ENCODE measurements at places on chromosomes 7 and 10. TPM values are rescaled to one million over a fixed set of nuclear protein-coding genes. Genes with fewer than 3 reads are reported as not detected.
A peak's percentile ranks its signal among the peaks of the same experiment; 100 is the strongest.

DNA sequence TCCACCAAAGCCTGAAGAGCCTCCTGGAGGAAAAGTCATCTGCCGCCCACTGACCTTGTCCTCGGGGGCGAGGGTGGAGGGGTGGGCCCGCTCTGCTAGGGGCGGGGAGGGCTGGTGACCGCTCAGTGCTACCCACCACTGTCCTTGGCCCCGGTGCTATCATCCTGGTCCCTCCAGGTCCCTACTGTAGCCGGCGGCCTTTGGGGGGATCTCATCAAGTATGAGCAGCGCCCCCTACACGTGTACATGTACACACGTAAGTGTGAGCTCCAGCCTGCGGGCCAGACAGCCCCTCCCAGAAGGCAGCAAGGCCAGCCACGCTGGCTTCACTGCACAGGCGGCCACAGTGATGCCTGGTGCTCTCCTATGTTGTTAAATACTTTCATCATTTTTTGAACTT lies 19.6 kb downstream of the TTYH3 start:
- H3K27ac ChIP-seq, result no peak overlapping the region
- peak; percentile 43 for DNase-seq
- H3K4me3 ChIP-seq, result no peak overlapping the region

DNA sequence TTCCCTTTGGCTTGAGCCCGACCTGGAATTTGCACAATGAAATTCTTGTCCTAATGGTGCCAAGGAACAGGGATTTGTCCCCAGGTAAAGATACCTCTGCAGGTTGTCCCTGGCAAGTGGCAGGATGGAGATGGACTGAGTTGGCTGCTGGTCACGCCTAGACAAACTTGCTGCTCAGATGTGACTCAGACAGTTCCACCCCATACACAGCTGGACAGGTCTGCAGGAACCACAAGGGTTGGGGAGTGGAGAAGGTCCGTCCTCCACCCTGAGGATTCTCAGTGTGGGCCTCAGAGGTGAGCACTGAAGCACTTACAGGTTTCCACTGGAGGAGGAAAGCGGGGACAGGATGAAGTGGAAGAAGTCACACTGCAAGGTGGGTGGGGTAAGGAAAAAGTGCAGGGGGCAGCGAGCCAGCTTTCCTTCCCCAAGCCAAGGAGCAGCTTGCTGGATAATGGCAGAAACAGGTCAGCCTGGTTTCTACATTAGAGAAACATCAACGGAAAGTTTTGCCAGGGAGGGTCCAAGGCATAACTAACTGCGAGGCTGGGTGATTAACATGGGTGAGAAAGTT lies 20.5 kb downstream of the ITPRIP start:
- peaks cover 31% of the 10 kb centered on the region for H3K36me3 ChIP-seq
- H3K4me3 ChIP-seq, result no peak overlapping the region
- peak overlapping the region; percentile 18 for H3K27ac ChIP-seq
- peaks cover 34% of the 10 kb centered on the region for H3K4me1 ChIP-seq
- no peak for DNase-seq

DNA sequence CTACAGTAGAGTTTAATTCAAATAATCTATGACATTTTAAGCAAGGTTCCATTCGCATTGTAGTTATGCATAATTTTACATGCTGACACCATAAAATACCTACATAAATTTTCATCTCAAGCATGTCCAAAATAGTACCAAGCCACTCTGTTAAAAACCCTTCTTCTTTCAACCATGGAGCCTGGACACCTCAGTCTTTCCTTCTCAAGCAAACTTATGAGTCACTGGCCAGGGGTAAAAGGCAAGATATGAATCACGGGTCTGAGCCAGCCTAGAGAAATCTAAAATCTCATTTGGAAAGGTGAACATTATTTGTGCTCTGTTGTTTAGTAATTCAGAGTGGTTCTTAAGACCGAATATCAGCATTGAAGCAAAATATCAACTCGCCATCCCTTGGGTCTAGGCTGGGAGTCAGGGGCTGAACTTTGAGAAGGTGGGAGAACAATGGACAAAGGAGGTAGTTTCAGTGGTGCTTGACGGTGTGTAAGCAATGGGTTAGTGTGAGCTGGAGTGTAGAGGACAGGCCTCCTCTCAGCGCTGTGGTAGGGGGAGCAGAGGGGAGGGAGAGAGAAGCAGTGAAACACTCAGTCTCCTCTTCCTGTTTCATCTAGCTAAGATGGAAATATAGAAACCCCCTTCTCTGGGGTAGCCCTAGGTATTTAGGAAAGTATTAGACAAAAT lies 19.1 kb upstream of the GPAM start:
- no peak overlapping the region for H3K27ac ChIP-seq
- peaks cover 3% of the 10 kb centered on the region for H3K27me3 ChIP-seq

GRCh38 chr7:80387634-80388193 lies 124.2 kb downstream of the GNAT3 start:
- no peaks in the 10 kb centered on the region for H3K4me1 ChIP-seq
- no peaks in the 10 kb centered on the region for H3K36me3 ChIP-seq
- DNase-seq, result no peak
- no peaks in the 10 kb centered on the region for H3K27me3 ChIP-seq
- no peak overlapping the region for H3K4me3 ChIP-seq
- no peak overlapping the region for H3K27ac ChIP-seq

DNA sequence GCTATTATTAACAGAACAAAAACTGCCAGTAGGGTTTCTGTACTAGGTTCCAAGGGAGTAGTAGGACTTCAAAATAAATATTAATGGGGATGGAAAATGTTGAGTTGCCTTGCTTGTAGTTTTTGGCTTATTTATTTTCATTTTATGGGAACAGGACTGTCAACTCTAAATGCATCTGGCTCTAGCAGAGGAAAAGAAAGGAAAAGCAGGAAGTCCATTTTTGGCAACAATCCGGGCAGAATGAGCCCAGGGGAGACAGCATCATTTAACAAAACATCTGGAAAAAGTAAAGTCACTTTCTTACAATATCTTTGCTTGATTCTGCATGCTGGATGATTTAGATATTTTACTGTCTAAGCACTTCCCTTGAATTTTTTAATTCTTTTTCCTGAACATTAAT lies 69.4 kb downstream of the NOC3L start:
- H3K4me3 ChIP-seq, result no peak overlapping the region
- peak; percentile 10 for DNase-seq
- H3K4me1 ChIP-seq, result peaks cover 12% of the 10 kb centered on the region

DNA sequence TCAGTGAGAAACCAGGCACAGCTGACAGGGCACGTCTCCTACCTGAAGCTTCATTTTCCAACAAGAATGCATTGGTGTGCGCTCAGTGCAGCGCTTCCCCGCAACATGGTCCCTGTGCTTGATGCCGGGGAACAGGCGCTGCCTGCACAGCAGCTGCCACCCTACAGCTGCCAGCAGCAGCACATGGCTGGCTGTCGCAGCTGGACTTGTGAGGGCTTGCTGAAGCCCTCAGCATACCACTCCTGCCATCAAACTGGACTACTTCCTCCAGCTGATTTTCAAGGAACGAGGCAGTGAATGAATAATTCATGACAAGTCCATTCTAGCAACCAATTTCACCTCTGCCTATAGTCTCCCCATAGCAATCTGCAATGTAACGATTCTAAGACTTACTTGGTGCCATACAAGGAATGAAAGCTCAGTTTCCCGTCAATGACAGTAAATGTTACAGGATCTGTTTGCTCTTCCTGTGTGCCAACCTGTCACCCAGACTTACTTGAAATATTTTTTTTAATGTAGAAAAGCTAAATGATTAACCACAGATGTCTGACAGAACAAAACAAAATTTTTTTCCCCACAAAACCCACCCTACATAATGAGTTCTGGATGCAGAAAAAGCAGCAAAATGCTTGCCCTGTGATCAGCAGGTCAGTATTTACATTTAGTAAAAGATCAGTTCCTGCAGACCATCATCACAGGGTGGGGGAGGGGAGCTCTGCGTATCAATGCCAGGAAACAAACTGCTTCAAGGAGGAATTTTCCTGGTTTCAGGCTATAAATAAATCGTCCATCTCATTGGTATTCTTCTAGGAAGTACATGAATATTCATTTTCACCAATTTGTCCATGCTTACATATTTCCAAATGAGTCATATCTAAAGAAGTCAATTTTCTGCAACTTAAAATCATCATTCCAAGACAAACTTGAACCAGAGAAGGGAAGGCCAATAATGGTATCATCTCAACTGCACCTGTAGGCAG lies 140.6 kb downstream of the ALOX5 start:
- peaks cover 9% of the 10 kb centered on the region for H3K27me3 ChIP-seq
- H3K4me1 ChIP-seq, result peaks cover 7% of the 10 kb centered on the region
- DNase-seq, result peak; percentile 15
- H3K36me3 ChIP-seq, result no peaks in the 10 kb centered on the region

DNA sequence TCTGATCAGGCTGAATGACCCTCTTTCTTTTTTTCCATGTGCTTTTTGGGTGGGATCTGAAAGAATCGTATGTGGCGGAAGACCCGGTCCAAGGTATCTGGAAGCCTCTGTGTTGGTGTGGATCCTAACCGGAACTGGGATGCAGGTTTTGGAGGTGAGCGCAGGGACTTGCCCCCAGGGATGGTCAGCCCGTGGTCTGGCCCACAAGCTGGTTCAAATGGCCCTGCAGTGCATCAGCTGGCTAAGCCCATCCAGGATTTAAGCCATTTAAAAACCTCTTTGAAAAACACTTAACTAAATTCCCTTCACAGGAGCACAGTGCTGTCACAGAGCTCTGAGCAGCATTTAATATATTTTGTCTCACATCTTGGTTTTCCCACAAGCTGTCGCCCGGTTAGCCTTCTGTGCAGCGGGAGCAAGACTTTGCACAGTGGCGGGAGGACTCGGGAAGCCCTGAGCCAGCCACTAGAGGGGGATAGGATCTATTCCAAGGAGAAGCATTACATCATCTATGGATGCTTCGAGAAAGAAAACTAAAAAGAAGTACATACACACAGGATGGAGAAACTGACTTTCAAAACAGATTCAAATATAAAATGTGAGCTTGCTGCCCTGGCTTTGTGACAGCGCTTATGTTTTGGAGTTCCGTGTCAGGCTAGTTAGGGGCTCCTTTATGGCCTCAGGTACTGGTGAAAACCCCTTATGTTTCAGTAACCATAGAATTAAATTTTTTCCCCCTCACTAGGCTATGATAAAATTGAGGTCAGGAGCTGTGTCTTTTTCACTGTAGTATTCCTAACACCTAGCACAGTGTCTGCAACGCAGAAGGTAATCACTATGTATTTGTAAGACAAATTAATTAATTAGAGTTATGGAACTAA lies 11.3 kb downstream of the CPA2 start:
- no peaks in the 10 kb centered on the region for H3K27me3 ChIP-seq
- H3K4me3 ChIP-seq, result no peak overlapping the region
- peaks cover 64% of the 10 kb centered on the region for H3K4me1 ChIP-seq
- H3K36me3 ChIP-seq, result no peaks in the 10 kb centered on the region
- peak; percentile 79 for DNase-seq

DNA sequence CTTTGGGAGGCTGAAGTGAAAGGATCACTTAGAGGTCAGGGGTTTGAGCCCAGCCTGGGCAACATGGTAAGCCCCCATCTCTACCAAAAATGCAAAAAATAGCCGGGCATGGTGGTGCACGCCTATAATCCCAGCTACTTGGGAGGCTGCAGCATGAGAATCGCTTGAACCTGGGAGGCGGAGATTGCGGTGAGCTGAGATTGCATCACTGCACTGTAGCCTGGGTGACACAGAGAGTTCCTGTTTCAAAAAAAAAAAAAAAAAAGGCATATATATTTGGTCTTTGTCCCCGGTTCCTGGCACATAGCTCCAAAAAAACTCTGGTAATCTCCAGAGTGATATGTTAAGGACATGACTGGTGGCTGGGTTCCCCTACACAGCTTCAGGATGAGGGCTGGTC lies 147.3 kb downstream of the SEC23IP start:
- no peak for DNase-seq
- H3K4me3 ChIP-seq, result no peak overlapping the region
- no peaks in the 10 kb centered on the region for H3K27me3 ChIP-seq

DNA sequence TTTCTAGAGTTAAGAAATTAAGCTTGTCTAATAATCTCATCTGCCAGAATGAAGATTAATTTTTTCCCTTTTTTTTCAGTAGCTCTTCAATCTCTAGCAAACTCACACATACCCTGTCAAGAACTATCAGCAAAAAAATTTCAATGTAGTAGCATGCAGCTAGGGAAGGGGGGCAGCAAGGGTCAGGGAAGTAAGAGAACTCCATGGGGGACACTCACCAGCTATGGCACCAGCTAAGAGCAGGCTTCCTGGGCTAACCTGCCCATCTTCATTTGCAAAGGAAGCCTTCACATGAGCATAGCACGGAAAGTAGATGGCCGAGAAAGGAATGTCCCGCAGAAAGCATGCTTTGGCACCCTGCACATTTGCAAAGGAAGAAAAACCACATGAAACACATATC lies 190.4 kb downstream of the SLC25A13 start:
- peaks cover 12% of the 10 kb centered on the region for H3K4me1 ChIP-seq
- no peak overlapping the region for H3K27ac ChIP-seq
- DNase-seq, result peak; percentile 10
- H3K36me3 ChIP-seq, result no peaks in the 10 kb centered on the region

GRCh38 chr7:135773464-135773863 lies 24.9 kb upstream of the FAM180A start:
- no peak overlapping the region for H3K4me3 ChIP-seq
- H3K27ac ChIP-seq, result no peak overlapping the region
- DNase-seq, result no peak
- H3K4me1 ChIP-seq, result no peaks in the 10 kb centered on the region
- peaks cover 5% of the 10 kb centered on the region for H3K27me3 ChIP-seq

- no peak overlapping the region for H3K27ac ChIP-seq
- H3K4me1 ChIP-seq, result no peaks in the 10 kb centered on the region
- H3K27me3 ChIP-seq, result peaks cover 25% of the 10 kb centered on the region
- H3K4me3 ChIP-seq, result no peak overlapping the region
Observed at GRCh38 chr10:48701139-48701901, 16.6 kb downstream of the WDFY4 start.

DNA sequence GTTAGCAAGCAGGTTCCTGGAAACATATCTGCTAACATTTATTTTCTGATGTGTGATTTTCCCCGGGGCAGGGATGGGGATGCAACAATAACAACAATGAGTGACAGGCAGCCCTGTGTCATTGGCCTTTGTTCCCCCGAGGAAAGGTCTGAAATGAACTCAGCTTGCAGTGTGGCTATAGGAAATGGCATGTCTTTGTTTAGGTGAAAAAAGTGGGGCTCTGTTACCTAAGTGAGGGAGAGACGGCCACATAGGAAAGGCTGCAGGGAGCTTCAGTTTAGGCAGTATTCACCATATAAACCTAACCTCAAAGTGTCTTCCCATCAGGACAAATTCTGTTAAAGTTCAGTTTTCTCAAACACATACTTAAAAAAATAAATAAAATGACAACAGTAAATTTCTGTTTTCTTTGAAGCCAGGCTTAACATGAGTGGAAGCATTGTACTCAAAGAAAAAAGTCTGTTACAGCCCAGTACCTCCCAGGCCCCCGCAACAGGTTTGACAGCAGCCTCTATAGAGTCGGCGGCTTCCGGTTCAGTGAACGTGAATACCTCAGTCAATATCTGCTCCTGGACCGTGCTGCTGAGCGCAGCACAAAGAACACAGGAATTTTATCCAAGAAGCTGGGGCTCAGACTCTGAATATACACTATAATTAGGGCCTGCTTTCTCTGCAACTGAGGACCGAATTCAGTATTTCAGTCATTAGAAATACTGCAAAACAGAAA lies 168.3 kb downstream of the GLI3 start:
- H3K27ac ChIP-seq, result no peak overlapping the region
- H3K4me3 ChIP-seq, result no peak overlapping the region
- H3K4me1 ChIP-seq, result peaks cover 32% of the 10 kb centered on the region
- H3K36me3 ChIP-seq, result no peaks in the 10 kb centered on the region
- DNase-seq, result no peak

- no peak for DNase-seq
- H3K4me1 ChIP-seq, result no peaks in the 10 kb centered on the region
- H3K4me3 ChIP-seq, result no peak overlapping the region
Observed at GRCh38 chr7:149304006-149304405, 42.0 kb downstream of the ZNF783 start.

LANCL2 gene
- total RNA-seq, result 14.0 TPM

ANKRD61 gene
- 1.1 TPM for total RNA-seq

ZNF488 gene
- total RNA-seq, result 0.09 TPM

CCL26 gene
- not detected for total RNA-seq

SEC61G gene
- 136 TPM for total RNA-seq

TRIM50 gene
- not detected for total RNA-seq

VCL gene
- 159 TPM for total RNA-seq

COL28A1 gene
- 0.34 TPM for total RNA-seq

All from A673 (cell line).